ENCODE measurements at places on chromosomes 3 and 15.

DNA sequence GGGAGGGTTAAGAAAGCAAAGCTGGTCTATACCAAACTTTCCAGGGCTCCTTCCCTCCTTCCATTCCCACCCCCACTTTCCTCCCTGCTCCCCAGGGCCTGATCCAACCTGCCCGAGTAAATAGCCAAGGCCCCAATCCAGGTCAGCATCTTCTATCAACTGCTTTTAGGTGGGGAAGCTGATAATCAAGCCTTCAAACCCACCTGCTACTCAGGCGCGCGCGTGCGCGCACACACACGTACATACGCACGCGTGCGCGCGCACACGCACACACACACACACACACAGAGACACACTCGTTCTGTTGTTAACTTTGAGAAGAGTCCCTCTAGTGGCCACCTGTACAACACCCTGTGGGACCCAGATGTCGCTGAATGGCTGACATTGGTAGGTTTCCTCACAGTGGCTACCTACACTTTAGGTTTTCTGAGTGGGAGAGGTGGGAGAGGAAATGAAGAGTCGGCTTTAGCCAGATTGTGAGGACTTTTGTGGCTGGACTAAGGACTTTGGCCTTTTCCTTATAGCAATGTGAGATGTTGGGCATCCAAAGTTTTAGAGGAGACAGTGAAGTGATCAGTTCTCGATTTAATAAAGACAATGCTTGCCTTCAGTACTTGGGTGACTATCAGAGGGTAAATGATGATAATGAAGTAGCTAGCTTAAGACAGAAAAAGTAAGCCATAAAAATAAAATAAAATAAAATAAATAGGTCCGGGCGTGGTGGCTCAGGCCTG, 179.9 kb upstream of the C2CD4B start:
- DNase-seq: no peak

- DNase-seq: no peak
Observed at GRCh38 chr3:50170689-50171088, 15.6 kb downstream of the SEMA3F start.

DNA sequence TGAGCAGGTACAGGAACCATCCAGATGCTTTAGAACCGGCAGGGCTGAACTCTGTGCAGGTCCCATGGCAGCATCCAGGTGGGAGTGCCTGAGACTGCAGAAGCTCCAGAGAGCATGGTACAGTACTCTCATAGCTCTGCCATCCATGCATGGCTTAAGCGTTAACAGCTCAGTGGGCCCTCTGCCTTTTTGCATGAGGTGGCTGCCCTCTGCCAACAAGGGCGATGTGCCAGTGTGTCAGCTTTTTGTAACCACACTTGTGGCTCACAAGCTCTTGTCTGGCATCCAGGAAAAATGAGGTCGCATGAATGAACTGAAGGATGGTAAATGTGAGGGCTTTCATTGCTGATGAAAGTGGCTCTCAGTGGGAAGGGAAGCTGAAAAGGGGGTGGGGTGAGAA, 950.1 kb downstream of the DIPK2A start:
- DNase-seq: no peak

DNA sequence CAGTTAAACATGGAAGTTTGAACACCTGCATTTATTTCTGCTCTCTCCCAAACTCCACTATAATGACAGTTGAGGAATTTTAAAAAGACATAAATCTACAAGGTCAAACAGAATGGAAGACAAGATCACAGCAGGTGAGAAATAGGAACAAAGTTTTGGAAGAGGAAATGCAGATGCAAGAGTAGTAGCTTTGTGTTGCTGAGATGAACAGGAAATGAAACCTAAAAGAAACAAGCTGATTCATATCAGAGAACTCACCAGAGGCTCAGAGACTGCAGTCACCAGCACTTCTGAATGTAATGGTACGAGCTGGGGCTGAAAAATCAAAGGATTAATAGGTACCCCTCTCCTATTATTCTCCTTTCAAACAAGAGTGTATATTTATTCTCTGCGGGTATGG, 459.9 kb downstream of the RAP2B start:
- DNase-seq: no peak

- DNase-seq: no peak
Observed at GRCh38 chr15:78419367-78419766, 18.6 kb upstream of the IREB2 start.

DNA sequence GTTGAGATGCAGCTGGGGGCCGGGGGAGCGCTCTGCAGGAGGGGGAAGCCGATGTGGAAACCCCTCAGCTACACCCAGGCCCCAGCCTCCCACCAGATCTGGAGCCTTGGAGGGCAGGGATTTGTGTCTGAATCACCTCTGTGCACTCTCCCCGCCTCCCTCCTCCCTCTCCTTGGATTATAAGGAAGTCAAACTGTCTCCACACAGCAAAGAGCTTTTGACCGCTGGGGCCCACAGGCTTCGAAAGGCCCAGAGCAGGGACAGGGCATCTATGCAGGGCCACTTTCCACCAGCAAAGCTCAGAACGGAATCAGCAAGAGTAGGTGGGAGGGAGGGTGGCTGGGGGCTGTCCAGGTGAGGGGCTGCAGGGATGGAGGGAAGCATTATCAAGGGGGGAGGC, 68.9 kb downstream of the IQSEC1 start:
- no peak for DNase-seq

- DNase-seq: no peak
Observed at GRCh38 chr15:93040288-93041158, 48.5 kb downstream of the RGMA start.

DNA sequence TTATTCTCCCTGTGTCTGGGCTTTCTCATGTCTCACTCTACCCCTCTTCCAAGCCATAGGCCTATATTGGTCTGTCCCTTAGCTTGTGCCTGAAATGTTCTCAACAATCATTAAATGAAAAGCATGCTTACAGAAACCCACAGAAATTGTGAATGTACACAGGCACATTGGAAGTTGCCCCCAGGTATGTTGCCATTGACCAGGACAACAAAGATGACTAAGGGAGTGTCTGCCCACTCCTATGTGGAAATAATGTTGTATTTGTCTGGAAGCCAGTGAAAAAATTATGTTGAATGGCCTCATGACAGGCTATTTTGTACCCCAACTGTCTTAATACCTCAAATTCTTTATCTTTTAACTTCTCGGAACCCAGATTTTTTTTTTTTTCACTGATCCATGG, 102.0 kb downstream of the TPRG1 start:
- DNase-seq: no peak

DNA sequence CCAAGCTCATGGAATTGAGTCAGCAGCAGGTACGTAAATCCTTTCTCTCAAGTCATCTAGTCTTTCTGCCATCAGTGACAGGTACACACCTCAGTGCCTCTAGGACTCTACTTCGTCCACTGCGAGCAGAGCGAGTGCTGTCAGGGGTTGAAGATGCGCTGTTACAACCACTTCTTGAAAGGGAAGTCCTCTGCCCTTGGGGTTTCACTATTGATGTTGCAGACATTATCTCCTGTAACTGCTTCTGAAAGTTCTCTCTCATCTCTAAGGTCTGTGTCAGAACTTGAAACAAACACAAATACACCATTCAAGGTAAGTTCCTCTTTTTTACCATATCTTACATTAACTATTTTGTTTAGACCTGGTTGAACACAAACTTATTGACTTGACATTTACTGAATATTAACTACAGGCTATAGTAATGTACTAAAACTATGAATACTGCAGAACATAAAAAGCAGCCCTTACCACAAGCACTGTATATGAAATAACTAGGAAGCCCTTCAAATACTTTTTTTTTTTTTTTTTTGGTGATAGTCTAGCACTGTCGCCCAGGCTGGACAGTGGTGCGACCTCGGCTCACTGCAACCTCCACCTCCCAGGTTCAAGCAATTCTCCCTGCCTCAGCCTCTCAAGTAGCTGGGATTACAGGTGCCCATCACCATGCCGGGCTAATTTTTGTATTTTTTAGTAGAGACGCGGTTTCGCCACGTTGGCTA, 41.5 kb downstream of the TOPBP1 start:
- no peak for DNase-seq

DNA sequence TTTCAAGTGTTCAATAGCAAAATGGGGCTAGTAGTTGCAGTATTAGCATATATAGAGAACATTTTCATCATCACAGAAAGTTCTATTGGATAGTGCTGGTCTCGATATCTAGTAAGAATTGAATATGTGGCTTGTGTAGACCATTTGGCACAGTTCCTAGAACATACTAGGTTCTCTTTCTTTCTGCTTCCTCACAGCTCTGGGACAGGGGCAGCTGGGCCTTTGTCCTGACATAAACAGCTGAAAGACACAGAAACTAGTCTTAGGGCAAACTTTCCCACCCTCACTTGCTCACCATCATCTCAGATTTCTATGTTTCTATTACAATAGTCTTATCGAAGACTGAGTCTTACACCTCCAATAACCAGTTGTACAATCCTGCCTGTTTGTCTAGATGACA, 63.7 kb upstream of the DLG1 start:
- no peak for DNase-seq

DNA sequence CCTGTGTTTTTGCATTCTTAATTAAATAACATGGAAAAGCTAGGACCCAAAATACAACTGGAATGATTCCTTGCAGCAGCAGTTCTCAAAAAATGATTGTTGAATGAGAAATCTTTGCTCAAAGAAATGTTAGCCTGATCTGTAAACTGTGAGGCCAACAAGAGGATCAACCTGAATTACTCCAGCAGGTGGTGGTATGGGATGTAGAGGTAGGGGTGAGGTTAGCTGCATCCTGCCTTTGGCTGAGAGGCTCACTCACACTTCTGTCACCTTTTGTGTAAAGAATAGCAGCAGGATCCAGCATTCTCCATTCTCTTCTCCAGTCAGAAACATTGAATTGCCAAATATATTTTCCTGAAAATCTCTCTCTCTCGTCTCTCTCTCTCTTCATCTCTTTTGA, 26.5 kb upstream of the FAM98B start:
- no peak for DNase-seq

DNA sequence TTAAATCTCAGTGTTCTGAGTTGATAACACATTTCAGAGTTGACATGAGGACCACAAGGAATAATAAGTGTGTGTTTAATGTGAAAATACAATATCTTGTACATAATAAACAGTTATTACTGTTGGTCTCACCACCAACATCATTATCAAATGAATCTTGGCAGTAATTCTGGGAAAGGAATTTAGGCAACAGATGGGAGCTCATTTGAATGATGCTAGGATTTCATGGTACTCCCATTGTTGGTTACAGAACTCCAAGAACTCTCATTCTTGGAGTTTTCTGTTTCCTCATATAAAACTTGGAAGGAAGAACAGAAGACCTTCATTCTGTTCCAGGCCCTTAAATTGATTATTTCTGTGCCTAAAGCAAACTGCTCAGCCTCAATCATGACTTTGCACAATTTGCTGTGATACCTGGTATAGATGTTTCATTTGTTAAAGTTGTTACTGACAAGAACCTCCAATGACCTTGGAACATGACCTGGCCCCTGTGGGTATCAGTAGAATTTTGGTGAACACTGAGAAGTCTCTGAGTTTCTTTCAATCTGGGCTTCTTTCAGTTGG, 385.8 kb downstream of the LPP start:
- no peak for DNase-seq

- DNase-seq: no peak
Observed at GRCh38 chr15:71103102-71103676, 12.1 kb upstream of the THSD4 start.

- DNase-seq: no peak
Observed at GRCh38 chr3:30306896-30307295, 299.5 kb upstream of the TGFBR2 start.

DNA sequence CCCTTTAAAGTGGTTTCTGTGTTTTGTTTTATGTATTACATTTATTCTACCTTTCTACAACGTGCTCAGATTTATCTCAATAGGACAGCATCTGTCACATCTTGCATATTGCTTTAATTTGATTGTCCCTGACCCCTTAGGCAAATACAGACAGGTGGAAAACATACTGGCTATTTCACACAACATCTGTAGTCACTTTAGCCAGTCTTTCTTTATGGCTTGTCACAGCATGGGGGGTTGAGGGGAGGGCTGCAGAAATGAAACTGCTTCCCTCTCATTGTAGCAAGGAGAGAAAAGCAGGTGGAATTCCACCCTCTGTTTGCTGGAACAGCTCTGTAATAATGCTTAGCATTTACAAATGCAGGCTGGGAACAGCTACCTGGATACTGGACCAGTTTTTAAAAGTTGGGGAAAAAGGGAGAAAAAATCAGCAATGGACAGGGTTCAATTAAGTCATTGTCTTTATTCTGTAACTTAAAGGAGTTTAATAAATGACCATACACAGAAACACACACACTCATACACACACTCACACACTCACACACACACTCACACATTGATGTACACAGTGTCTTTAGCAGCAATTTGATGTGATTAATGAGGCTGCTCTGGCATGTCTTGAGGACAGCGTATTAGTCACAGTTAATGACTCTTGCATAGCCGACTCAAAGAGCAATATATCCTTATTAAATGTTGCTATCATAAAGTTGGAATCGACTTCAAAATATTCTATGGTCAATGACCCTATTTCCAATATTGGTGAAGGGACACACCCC, 283.7 kb upstream of the GBE1 start:
- DNase-seq: no peak

- no peak for DNase-seq
Observed at GRCh38 chr3:12750223-12750622, 8.8 kb downstream of the TMEM40 start.

Measured in foreskin melanocyte (primary cell).